RPMI7951 (cell line): ENCODE measurements at places on chromosomes 2 and 18. TPM values are rescaled to one million over a fixed set of nuclear protein-coding genes. Genes with fewer than 3 reads are reported as not detected.

Gene ACVR1C
- total RNA-seq, result 0.10 and 0.12 TPM in 2 replicates

Gene ZNF396
- 1.1 and 2.2 TPM in 2 replicates for total RNA-seq

Gene ADAM23
- not detected in 2 replicates for total RNA-seq

Gene RNF152
- total RNA-seq, result 7.0 and 9.3 TPM in 2 replicates

Gene CPO
- not detected in 2 replicates for total RNA-seq
